ENCODE measurements at places on chromosomes 13 and 19.

- no peak for DNase-seq
Measured at GRCh38 chr19:8269724-8270123, 38.4 kb downstream of the CD320 start.

DNA sequence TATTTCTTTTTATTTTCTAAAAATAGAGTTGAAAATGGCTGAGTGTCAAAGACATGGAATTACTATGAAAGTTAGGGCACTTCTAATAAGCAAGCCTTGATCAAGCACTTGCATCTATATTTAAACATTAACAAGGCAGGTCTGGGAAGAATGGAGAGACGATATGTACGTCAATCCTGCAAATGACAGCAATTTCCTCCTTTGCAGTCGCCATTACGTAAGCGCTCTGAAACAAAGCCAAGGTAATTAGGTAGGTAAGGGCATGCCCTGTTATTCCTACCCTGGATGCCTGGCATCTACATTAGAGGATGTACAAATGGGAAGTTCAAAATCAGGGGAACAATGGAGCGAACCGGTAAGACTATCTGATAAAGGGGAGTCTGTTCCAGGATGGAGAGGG, 664.0 kb upstream of the ARGLU1 start:
- DNase-seq = no peak

GRCh38 chr19:50173127-50173526, 10.0 kb upstream of the IZUMO2 start:
- no peak for DNase-seq

DNA sequence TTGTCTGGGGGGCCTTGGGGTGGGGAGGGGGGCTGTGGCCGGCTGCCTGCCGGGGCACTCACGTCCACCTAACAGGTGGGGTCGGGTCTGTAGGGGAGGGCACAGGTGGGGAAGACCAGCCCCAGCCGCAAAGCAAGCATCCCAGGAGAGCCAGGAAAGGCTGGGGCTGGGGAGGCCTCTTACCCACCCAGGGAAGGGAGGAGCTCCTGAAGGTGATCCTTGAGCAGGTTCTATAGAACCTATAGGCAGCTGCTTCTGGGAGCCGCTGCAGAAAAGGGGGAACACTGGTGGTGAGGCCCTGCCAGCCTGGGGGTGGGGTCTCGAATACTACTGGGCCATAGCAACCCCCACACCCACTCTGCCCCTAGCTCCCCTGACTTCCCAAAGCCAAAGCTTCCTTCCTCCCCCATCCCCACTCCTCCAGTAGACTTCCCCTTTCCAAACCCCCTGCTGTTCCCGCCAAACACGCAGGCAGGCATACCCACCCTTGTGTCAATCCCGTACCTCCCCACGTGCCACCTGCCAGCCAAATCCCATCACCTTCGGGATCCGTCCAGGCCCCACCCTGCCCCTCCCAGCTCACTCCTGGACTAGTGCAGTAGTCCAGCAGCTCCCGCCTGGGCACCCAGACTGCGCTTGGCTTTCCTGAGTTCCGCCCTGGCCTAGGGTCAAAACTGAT, 5.6 kb downstream of the KLF16 start:
- no peak for DNase-seq

GRCh38 chr13:69545551-69545950, 562.1 kb upstream of the ATXN8OS start:
- DNase-seq = no peak

- no peak for DNase-seq
Measured at GRCh38 chr13:41596190-41596589, 138.8 kb downstream of the RGCC start.

DNA sequence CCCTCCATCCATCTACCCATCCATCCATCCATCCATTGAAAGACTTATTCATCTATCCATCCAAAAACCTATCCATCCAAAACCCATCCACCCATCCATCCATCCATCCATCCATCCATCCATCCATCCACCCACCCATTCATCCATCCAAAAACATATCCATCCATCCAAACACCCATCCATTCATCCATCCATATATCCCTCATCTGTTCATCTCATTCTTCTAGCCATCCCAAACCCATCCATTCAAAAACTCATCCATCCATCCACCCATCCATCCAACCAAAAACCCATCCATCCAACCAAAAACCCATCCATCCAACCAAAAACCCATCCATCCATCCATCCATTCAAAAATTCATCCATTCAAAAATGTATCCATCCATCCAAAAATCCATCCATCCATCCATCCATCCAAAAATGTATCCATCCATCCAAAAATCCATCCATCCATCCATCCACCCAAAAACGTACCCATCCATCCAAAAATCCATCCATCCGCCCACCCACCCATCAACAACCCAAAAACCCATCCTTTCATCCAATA, 56.5 kb downstream of the TSHZ3 start:
- DNase-seq = no peak
